ENCODE measurements at places on chromosomes 2 and 18. TPM values are rescaled to one million over a fixed set of nuclear protein-coding genes. Genes with fewer than 3 reads are reported as not detected.
A peak's percentile ranks its signal among the peaks of the same experiment; 100 is the strongest.

Gene RTP5
- not detected for total RNA-seq

DNA sequence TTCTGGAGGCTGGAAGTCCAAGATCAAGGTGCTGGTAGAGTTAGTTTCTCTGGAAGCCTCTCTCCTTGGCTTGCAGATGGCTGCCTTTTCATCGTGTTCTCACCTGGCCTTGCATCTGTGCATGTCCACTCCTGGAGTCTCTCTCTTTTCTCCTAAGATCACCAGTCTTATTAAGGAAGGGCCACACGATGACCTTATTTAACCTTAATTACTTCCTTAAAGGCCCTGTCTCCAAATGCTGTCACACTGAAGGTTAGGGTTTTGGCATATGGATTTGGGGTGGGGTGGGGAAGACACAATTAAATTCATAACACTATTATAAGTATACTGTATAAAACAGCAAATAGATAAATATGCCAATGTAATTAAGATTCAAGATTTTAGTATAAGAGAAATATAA is 402.4 kb upstream of the HS6ST1 start:
- DNase-seq: no peak

DNA sequence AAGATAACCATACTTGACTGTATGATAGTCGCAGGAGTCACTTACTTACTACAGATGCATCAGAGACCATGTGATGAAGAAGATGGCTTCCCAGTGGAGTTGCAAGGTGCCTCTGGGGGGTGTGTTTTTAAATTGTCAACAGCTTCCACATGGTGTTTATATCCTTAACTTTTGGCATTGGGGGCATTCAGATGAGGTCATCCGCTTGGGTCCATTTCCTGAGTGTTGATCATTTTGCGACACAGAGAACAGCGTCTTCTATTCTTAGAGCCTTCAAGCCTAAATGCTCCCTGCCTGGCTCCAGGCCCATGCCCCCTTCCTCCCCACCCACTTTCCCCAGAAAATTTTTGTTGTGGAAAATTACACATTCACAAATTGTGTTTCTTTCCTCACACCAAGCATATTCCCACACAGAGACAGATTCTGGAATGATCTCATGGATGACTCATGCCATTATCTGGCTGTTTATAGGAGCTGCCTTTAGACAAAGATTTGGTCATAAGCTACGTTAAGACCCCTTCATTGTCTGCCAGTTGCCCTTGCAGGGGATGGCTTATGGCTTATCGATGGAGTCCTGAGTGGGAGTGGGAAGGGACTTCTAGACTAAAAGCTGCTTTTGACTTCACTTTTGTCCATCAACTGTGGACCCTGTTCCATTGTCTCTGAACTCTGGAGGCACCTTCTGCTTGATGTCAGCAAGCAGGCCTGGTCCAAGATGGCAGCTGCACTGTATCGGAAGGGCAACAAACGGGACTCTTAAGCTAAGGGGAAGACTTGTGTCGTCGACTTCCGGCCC is 91.8 kb downstream of the CABLES1 start:
- DNase-seq: peak; percentile 96

- DNase-seq: no peak
Observed at GRCh38 chr2:101467306-101467705, 7.6 kb downstream of the RFX8 start.

- peak; percentile 7 for DNase-seq
Observed at GRCh38 chr2:226030788-226031646, 631.5 kb downstream of the NYAP2 start.

DNA sequence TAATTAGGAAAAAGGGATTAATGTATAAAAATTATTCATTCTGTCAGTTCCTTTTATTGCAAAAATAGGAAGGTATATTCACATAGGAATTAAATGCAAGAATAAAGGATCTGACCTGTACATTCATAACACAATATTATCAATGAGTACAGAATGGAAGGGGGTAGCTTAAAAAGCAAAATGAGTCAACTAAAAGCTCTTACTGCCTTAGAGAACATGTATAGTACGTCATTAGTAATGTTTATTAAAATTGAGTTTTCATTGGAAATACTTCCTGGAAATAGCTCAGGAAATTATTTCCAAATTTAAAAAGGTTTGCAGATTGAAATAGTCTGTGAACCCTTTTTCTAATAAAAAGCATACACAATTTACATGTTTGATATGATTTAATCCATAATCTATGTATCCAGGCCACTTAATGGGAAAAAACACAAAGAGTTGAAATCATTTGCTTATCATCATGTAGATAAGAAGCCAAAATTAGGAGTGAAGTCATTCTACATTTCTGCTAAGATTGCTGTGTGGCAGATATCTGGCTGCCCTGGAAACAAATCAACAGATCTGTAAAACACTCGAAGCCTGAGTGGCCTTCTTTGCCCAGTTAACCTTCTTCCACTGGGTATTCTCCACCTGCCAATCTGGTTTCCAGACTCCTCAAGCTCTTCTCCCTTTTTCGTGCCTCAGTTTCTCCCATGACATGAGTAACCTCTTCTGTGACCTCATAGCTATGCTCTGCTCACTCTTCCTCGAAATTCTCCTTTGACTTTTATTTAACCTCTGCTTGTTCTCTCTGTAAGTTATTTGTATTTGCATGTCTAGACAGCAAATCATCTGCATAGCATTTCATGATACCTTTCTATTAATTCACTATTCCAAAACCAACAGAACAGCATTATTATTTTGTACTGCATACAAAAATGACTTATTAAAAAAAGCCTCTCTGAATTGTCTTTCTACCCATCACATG is 181.2 kb upstream of the REV1 start:
- no peak for DNase-seq

- DNase-seq: peak; percentile 95
Observed at GRCh38 chr2:112627060-112628040, 18.4 kb upstream of the SLC20A1 start.

Gene CD8B2
- total RNA-seq: not detected

Gene IL36RN
- not detected for total RNA-seq

Gene ALLC
- total RNA-seq: not detected

DNA sequence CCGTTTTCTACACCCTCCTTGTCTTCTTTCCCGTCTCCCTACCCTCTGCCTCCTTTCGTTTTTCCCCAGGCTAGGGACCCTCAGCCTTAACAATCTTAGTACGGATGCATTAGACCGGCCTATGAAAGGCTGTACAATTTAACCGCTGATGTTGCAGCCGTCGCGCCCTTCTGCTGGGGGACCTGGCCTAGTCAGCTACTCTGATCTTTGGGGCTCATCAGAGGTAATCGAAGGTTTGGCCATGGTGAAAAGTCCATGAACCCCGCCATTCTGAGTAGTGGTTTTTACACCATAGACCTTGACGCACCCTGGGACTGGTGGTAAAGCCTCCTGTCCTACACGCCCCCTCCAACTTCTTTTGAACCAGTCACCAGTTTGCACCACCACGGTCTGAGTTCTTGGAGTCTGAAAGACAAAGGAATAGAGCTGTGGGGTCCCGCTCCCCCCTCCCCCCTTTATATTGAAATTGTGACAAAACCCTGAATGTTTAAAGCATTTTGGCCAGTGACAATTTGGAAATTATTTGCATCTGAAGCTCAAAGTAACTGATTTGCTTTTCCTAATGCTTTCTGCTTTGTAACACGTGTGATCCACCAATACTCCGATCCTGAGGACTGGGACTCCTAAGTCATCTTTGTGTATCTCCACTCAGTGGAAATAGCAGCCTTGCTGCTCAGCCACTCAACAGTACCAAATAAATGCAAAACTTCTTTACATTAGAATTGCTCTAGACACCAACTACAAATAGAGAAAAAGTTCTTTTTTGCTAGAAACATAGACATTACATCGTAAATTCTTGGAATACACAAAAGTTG is 642 bp upstream of the SRSF7 start:
- peak; percentile 19 for DNase-seq

DNA sequence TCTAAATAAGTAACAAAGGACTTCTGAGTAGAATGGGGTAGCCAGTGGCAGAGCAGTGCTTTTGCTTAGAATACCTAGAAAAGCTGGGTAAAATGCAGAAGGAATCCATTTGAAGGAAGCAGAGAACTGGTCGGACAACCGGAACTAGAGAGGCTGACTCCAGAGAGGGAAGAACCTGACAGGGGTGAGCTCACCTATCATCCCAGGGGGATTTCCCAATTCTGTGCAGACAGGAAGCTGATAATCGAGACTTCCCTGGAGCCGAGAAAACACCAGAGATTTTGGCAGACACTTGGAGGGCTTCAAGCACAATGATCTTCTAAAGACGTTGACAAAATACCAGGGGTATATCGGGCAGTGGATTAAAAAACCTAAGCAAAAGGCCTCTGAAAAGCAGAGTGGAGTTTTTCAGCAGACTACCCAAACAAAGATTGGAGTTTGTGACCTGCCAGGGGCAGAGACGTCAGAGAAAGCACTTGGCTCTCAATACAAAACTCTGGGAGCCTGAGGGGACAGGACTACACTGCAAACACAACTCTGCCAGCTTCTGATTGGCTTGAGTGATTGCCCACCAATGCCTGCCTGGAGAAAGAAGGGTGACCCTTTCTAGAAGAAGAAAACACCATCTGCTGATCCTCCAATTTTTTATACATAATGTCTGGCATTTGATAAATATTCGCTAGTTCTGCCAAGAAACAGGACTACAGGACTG is 67.5 kb upstream of the TTN start:
- no peak for DNase-seq

GRCh38 chr2:39247512-39248043 is 3.8 kb upstream of the CDKL4 start:
- DNase-seq: no peak

GRCh38 chr2:148533685-148534084 is 110.9 kb upstream of the EPC2 start:
- no peak for DNase-seq

Gene CDH7
- total RNA-seq: not detected

- DNase-seq: no peak
Observed at GRCh38 chr2:85111819-85112281, 21.3 kb upstream of the TCF7L1 start.

- DNase-seq: peak; percentile 93
Observed at GRCh38 chr18:48848641-48849143, 102.1 kb downstream of the SMAD7 start.

- DNase-seq: no peak
Observed at GRCh38 chr2:143564419-143564818, 435.2 kb downstream of the ARHGAP15 start.

- DNase-seq: peak; percentile 28
Observed at GRCh38 chr2:33437297-33437696, 39.2 kb upstream of the RASGRP3 start.

- no peak for DNase-seq
Observed at GRCh38 chr18:42784632-42785031, 330.9 kb downstream of the RIT2 start.

Gene CDH19
- total RNA-seq: not detected

DNA sequence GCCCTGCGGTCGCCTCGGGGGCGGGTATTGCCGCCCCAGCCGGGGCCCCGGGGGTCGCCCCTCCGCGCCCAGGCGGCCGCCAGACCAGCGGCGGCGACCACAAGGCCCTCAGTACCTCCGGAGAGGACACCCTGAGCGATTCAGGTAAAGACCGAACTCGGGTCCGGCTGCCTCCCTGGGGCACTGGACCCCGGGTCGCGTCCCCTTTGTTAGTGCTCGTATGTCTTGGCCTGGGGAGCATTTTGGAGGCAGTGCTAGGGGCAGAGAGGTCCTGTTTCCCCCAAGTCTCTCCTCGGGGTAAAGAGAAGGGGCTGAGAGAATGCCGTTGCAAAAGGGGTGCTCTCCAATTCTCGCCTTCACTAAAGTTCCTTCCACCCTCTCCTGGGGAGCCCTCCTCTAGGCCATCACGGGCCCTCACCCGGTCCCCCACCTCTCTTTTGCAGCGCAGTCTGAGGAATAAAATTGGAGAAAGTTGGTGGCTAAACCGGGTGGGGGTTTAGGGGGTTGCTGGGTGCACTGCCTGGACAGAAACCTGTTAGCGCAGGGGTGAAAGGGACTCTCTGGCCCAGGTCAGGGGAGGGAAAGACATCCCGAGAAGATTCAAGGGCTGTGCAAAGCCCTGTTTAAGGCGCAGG is 2.5 kb downstream of the MYCN start:
- no peak for DNase-seq

GRCh38 chr2:224308272-224308911 is 93.5 kb downstream of the FAM124B start:
- no peak for DNase-seq
